GM20000 (cell line): ENCODE measurements at places on chromosomes 12 and 14.

DNA sequence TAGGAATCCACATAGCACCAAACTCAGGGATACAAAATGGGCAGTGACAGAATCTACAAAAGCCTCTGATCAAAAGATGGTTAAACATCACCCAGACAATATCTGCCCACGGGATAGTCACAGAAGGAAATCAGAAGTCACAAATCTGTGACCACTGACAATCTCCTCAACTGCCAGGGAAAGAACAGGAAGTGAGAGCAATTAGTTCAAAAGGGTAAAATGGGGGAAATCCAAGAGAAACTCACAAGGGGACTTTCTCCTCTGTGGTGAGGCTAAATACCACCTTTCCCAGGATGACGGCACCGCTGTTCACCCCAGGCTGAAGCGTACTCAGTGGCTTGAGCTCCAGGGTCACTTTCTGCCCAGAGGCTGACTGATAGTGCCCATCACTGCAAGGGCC, 10.7 kb downstream of the TTC5 start:
- peak; percentile 37 for DNase-seq

DNA sequence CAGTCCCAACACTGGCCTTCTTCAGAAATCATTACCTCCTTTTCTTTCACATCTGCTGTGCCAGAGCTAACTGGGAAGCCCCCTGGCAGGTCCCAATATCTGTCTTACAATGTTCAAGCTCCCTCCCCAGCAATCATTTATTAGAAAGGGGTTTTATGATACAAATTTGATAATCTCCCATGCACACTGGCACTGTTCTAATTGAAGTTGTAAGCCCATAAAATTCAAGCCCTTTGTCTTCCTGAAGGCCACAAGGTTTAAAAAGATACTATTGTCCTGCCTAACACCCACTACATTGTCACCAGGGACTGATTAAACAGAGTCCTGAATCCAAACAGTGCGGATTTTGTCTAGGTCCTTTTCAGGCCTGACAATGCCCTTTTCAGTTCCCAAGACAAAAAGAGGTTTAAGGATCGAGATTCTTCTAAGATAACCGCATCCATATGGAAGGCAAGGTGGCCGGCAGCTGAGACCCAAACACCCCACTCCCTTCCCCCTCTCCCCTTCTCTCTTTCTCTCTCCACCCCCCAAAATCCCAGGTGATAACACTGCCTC, 3.3 kb downstream of the NKX2-8 start:
- no peak for DNase-seq

GRCh38 chr14:92122351-92122677, 545 bp downstream of the CPSF2 start:
- DNase-seq = no peak

GRCh38 chr12:32298917-32299316, 100.4 kb upstream of the FGD4 start:
- DNase-seq = no peak

DNA sequence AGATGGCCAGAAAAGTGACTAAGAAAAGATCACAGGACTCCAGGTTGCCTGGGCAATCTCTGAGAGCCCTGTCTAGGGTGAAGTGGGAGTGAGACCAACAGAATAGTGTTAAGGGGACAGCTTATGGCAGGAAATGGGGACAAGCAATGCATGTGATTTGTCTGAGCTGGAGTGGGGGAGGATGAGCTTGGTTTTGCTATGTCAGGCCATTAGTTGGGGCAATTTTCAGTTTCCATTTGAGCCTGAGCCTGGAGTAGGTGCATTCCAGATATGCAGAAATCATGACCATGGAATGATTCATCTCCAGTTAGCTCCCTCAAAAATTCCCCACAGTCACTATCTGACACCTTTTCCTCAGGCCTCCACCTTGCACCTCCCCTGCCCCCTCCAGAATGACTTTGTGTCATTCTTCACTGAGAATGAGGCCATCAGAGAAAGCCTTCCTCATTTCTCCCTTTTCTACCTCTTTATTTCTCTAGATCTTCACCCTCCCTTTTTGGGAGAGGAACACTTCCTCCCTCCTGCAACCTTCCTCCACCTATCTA, 150.9 kb upstream of the PLEKHG7 start:
- peak; percentile 58 for DNase-seq

GRCh38 chr12:26172539-26172938, 22.8 kb upstream of the SSPN start:
- DNase-seq = no peak

DNA sequence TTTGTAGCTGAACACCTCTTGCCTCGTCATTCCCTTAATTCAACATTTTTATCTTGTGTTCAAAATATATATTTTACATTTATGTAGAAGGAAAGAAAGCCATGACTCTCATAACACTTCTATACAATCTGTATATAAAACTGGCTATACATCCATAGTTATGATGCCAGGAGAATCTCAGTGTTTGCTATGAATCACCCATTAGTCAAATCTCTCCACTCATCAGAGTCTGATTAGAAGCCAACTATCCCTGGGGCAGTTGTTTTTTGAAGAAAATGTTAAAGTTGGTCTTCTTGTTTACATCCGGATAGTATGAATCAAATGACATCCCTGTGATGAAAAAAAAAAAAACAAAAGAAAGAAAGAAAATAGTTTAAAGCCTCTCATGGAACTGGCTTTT, 503.9 kb downstream of the NELL2 start:
- no peak for DNase-seq

DNA sequence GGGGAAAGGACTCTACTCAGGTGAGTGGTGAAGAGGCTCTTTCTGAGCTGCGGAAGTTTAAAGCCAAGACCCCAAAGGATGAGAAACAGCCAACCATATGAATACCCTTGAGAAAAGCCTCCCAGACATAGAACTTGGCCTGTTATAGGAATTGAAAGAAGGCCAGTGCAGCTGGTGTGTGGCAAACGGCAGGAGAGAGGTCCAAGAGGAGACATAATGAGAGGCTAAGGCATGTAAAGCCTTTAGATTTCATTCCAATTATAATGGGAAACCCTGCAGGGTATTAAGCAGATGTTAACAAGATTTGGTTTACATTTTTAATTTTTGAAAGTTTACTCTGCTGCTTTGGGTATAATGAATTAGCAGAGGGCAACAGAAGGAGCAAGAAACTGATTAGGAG, 552.1 kb upstream of the FBXO33 start:
- DNase-seq = no peak

- no peak for DNase-seq
Measured at GRCh38 chr14:73887318-73887616, 608 bp downstream of the ZNF410 start.

- no peak for DNase-seq
Measured at GRCh38 chr12:92295523-92295922, 149.9 kb upstream of the BTG1 start.

DNA sequence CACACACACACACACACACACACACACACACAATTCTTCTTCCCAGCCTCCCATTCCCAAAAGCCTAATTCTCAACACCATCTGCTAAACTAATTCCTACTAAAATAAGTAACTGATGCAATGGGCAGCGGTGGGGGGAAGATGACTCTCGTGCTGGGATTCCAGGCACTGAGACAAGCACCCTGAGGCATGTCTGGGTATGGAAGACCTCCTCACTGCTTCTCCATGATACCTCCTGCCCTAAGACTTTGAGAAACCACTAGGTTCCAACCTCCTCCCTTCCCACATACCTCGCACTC, 789 bp upstream of the VWF start:
- DNase-seq = no peak

GRCh38 chr14:54325766-54326165, 71.0 kb upstream of the CDKN3 start:
- DNase-seq = no peak

- DNase-seq = no peak
Measured at GRCh38 chr12:50403001-50403440, 2.3 kb downstream of the LARP4 start.

DNA sequence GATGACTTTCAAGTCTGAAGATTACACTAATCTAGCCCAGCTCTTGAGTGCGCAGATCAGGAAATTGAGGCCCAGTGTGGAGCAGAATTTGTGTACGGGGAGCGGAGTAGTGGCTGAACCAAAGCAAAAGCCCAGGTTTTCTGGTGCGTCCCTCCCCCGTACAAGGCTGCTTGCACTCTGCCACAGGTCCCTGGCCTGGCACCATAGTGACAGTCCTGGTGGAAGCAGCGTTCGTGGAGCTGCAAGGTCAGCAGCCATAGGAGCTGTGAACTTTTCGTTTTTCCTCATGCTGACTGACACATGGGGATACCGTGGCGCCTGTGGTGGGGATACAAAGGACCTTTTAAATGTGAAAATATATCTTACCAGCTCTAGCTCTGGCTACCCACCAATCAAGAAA, 1.7 kb downstream of the EVL start:
- no peak for DNase-seq

DNA sequence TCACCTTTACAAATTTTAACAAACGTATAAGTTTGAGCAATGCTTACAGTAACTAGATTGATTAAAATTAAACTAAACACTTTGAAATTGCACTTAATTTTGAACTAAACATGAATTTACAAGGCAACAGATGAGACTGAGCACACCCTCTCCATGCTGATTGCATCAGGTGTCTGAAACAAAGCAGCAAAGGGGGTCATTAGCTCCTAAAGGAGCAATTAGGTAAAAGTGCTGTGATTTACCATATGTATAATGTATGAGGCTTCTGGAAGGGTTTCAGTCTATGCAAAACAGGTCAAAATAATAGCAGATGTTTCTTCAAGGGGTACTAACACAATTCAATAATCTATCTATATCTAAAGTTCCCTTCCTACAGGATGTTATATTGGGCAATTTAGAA, 98.8 kb upstream of the LMNTD1 start:
- DNase-seq = no peak

GRCh38 chr12:50734409-50735263, 29.3 kb upstream of the ATF1 start:
- peak; percentile 29 for DNase-seq

DNA sequence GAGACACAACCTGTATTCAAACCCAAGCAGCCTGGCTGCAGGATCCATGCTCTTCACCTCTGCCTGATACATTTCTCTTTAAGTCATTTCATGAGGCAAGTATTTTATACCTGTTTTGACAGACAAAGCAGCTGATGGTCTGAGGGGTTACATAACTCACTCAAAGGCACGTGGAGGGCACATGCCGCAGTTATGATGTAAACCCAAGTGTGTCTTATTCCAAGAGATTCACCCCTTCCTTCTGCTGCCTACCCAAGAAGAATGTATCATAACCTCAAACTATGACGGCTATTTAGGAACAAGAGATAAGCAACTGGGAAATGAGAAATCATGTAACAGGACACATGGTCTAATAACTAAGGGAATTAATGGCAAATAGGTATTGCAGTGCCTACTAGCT, 329.8 kb upstream of the TMPO start:
- DNase-seq = no peak

DNA sequence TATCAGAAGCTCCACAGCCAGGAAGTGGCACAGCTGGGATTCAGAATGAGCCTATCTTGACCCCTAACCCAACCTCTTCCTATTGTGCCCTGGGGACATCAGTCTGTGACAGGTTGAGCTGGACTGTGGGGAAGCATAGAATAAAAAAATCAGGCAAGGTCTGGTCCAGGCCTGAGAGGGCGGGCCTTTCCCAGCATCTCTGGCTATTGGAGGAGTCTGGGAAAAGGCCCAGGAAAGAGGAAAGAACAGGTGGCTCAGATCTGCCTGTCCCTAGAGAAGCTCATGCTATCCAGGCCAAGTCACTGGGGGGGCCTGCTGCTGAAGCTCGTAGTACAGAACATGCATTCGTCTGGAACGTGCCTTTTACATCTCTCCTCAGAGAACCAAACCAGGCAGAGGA, 100.5 kb downstream of the PPM1H start:
- no peak for DNase-seq

DNA sequence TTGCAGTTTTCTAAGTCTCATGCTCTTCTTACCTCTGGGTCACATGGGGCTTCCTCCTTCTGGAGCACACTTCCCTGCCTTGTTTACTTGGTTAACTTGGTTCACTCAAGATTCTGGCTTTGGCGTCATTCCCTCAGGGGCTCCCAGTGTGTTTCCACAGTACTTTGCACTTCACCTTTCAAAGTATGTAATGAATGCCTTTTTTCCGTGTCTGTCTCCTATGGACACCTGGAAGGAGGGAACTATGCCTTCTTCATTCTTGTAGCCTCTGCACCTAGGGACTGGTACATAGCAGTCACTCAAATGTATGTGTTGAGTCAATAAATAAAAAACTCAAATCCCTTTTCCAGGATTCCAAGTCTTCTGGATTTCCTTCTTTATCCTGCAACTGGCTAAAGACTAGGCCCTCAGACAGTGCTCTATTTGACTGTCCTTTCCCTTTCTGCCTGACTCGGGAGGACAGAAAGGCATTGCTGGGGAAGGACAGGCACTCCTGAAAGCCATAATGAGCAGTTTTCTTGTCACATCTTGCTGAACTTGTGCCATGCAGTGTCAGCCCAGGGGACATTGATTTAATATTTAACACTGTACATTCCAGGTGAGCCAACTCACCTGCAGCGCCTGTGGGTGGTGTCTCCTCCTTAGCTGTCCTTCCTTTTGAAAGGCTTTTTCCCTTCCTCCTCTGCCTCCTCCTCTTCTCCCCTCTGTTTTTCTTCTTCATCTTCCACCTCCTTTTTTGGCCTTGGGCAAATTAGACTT, 12.8 kb downstream of the MYRFL start:
- no peak for DNase-seq

GRCh38 chr14:95327558-95328374, 8.1 kb upstream of the CLMN start:
- peak; percentile 83 for DNase-seq

- DNase-seq = no peak
Measured at GRCh38 chr12:131282292-131283080, 328.8 kb downstream of the ADGRD1 start.

- DNase-seq = no peak
Measured at GRCh38 chr14:81269979-81270375, 49.2 kb upstream of the GTF2A1 start.

GRCh38 chr14:58721723-58722122, 84.0 kb downstream of the DACT1 start:
- no peak for DNase-seq

DNA sequence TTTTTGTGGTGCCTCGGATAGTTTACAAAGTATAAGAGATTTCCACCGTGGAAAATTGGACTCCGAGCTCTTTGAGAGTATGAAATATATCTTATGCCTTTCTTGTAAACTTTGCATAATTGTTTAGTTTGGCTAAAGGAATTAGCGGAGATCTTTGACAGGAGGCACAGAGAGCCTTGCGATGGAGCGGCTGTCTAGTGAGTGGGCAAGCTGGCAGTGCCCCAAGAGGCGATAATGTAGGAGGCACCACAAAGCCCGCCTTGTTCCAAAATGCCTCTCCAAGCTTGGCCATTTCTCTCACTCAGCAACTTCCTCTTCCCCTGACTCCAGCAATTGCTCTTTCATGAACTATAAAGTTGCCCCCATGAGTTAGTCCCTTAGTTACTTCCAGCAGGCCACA, 270.1 kb upstream of the PRICKLE1 start:
- no peak for DNase-seq

- DNase-seq = no peak
Measured at GRCh38 chr12:68612202-68612601, 1.5 kb downstream of the RAP1B start.

DNA sequence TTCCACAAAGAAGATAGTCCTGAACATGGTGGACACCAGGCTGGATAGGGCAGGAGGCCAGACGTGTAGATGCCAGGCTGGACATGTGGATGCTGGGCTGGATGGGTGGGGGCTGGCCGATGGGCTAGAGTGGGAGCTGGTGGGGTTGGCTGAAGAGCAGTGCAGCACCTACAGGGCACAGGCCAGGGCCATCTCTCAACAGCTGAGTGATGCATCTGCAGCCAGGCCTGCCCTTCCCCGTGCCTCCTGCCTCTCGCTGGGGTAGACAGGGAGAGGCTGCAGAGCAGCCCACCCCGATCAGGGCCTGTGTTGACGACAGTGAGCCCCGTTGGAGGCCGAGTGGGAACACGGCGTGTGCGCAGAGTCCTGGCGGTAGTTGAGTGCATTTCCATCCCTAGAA, 39.3 kb downstream of the EP400 start:
- DNase-seq = no peak
